Naive thymus-derived CD4-positive, alpha-beta T cell (primary cell): ENCODE measurements at places on chromosomes 16 and 17. TPM values are rescaled to one million over a fixed set of nuclear protein-coding genes. Genes with fewer than 3 reads are reported as not detected.

CPNE7 gene
- total RNA-seq: not detected

ZDHHC1 gene
- not detected for total RNA-seq

LDHD gene
- total RNA-seq: 0.73 TPM

DNA sequence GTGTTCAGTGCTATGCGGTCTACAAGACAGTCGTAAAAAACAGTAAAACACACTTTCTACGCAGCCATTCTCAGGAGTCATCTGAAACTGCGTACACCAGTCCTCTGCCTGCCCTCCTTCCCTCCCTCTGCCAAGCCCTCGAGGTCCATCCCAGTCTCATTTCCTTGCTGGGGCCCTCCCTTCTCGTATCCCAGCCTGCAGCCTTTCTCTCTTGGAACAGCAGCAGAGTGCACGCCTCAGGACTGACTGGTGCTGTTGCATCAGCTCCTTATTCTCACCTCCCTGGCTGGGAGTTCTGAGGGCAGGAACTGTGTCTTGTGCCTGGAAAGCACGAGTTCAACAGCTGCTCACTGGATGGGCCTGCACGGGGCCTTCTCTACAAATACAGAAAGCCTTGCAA lies 12.5 kb downstream of the FAHD1 start:
- H3K4me3 ChIP-seq: no peak overlapping the region
- no peak overlapping the region for H3K27ac ChIP-seq
- no peak for DNase-seq
- no peaks in the 10 kb centered on the region for H3K4me1 ChIP-seq
- no peaks in the 10 kb centered on the region for H3K36me3 ChIP-seq

- H3K36me3 ChIP-seq: no peaks in the 10 kb centered on the region
- no peak overlapping the region for H3K4me3 ChIP-seq
- DNase-seq: no peak
- no peak overlapping the region for H3K27ac ChIP-seq
Measured at GRCh38 chr17:80512233-80512632, 32.4 kb upstream of the RPTOR start.

DNA sequence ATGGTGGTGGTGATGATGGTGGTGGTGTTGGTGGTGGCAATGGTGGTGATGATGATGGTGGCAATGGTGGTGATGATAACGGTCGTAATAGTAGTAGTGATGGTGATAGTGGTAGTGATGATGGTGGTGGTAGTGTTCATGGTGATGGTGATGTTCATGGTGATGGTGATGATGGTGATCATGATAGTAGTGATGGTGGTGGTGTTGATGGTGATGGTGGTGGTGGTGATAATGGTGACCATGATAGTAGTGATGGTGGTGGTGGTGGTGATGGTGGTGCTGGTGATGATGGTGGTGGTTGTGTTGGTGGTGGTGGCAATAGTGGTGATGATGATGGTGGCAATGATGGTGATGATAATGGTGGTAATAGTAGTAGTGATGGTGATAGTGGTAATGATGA lies 68.0 kb downstream of the SOX9 start:
- H3K4me3 ChIP-seq: no peak overlapping the region
- no peak overlapping the region for H3K27ac ChIP-seq
- H3K36me3 ChIP-seq: no peaks in the 10 kb centered on the region
- no peaks in the 10 kb centered on the region for H3K27me3 ChIP-seq
- no peak for DNase-seq

DNA sequence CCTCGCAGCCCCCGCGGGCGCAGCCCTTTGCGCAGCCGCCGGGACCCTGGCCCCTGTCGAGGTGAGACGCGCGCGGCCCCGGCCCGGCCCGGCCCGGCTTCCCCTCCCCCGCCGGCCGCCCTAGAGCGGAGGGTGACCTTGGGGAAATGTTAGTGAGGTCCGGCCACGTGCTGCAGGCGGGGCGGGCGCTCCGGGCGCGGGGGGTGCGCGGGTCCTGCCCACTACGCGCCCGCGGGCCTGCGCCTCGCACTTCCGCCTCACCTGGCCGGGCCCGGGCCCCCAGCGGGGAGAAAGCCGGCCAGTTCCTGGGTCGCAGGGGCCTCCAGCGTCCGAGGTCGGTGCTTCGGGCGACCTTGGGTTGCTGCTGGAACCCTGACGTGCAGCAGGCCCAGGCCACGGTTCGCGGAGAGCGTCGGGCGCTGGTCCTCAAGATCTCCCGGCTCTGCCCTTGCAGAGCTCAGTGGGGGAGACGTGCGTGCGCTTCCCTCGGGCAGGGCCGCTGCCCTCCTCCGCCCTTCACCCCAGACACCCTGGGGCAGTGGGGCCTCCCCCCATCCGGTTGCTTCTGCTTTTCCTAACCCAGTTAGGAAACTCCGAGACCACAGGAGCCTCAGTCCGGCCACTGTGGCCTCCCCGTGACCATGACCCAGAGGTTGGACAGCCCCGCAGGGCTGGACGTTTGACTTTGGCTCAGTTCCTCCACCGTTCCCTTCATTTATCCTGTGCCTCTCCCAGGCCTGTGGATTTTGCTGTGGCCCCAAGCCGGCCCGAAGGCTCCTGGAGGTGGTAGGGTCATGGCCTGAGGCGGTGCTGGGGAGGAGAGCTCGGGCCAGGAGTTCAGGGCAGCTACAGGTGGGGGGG lies 791 bp downstream of the MCRIP2 start:
- DNase-seq: no peak
- H3K27ac ChIP-seq: peak overlapping the region; percentile 66
- H3K4me3 ChIP-seq: peak overlapping the region; percentile 59

DNA sequence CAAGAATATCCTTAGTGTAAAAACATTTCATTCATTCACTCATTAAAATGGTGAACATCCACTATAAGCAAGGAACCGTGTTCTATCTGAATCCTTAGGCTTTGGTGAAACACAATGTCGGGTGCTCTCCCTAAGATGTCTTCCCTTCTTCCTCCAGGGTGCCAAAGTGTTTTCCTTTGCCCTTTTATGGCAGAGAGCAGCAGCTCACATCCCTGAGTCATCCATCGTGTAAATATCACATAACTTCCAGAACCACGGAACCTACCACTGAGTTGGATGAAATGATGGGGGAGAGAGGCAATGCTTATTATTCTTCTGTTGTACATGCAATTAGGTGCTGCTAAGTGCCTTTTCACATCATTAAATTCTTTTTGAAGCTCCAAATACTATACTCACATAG lies 50.2 kb downstream of the DNAH3 start:
- H3K27ac ChIP-seq: no peak overlapping the region
- H3K4me3 ChIP-seq: no peak overlapping the region
- no peaks in the 10 kb centered on the region for H3K4me1 ChIP-seq
- no peaks in the 10 kb centered on the region for H3K27me3 ChIP-seq
- DNase-seq: no peak
- no peaks in the 10 kb centered on the region for H3K36me3 ChIP-seq

- no peaks in the 10 kb centered on the region for H3K36me3 ChIP-seq
- no peaks in the 10 kb centered on the region for H3K4me1 ChIP-seq
- H3K27me3 ChIP-seq: no peaks in the 10 kb centered on the region
- H3K4me3 ChIP-seq: no peak overlapping the region
- H3K27ac ChIP-seq: no peak overlapping the region
Measured at GRCh38 chr16:73124097-73124652, 76.2 kb upstream of the ZFHX3 start.

DNA sequence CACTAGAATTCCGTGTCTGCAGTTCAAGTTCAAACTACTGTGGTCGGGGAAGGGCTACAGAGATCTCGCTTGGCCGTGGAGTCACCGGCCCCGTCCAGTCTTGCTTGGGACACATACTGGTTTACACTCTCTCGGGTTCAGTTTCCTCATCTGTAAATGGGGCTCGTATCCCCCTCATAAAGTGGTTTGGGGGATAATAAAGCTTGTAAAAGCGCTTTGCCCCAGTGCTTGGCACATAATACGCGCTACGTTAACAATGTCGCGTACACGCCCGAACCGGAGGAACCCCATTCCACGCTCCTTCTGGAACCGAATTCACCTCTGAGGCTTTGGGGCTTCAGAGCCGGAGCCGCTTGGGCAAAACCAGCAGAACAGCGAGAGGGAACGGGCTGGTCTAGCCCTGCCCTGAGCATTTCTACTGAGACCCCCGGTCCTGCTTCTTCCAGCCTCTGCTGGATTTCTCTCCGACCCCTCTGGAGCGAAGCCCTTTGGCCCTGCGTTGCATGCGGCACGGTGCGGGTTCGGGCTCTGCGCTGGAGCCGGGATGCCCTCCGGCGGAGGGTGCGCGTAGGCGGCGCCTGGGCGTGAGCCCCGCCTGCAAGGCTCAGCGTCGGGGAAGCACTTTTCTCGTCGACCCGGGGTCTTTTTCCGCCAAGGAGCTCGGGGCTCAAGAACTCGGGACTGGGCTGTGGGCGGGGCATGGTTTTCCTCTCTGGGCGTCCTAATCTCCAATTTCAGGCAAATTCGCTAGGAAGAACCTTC lies 26.1 kb upstream of the HOXB13 start:
- no peaks in the 10 kb centered on the region for H3K36me3 ChIP-seq
- peaks cover 24% of the 10 kb centered on the region for H3K27me3 ChIP-seq
- no peak overlapping the region for H3K4me3 ChIP-seq
- peaks cover 5% of the 10 kb centered on the region for H3K4me1 ChIP-seq

SMARCD2 gene
- 109 TPM for total RNA-seq

DNA sequence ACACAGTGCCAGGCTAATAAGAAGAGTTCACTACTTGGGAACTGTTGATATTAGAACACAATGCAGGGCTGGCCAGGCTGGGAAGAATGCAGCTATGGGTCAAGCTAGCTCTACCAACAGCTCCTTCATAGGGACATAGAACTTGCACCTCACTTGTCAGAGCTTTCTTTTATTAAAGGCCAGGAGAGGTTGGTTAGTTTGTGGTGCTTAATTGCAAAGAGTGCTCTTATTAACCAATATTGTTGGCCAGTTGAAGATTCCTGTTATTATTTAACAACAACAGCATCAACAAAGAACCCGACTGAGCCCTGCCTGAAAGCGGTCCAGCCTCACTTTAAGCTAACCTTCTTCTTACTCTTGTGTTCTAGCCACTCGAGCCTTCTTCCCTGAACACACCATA lies 43.4 kb upstream of the ANKFN1 start:
- no peaks in the 10 kb centered on the region for H3K36me3 ChIP-seq
- no peaks in the 10 kb centered on the region for H3K27me3 ChIP-seq
- DNase-seq: no peak
- no peak overlapping the region for H3K4me3 ChIP-seq

GRCh38 chr17:76940738-76941350 lies 72.6 kb downstream of the MGAT5B start:
- no peak for DNase-seq
- H3K36me3 ChIP-seq: no peaks in the 10 kb centered on the region
- no peaks in the 10 kb centered on the region for H3K4me1 ChIP-seq

- H3K36me3 ChIP-seq: no peaks in the 10 kb centered on the region
- no peaks in the 10 kb centered on the region for H3K4me1 ChIP-seq
- H3K27me3 ChIP-seq: peaks cover 2% of the 10 kb centered on the region
- no peak for DNase-seq
Measured at GRCh38 chr16:58475091-58475619, 24.8 kb upstream of the NDRG4 start.

DNA sequence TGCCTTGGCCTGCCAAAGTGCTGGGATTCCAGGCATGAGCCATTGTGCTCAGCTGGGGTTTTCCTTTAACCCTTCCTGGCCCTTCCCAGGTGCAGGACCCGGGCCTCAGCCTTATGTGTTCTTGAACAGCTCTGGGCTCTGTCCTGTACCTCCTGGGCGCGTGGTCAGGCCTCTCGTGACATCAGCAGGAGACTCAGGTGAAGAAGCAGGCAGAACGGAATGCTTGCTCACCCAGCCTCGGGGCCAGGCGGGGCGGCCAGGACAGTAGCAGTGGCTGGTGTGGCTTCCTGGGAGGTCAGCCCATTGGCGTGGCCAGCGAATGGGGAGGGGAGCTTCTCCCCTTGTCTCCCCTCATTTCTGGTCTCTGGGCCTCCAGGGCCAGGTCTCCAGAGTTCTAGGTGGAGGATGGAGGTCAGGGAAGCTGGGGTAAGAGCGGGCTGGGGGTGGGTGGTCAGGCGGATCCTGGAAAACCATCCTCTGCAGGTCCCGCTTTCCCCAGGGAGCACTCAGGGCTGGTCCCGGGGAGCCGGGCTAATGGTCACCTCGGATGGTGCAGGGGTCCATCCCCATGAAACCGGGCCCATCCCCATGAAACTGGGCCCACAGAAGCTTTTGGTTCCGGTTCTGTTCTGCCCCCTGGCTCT lies 281.5 kb downstream of the SEC14L1 start:
- no peak overlapping the region for H3K4me3 ChIP-seq
- peak overlapping the region; percentile 51 for H3K27ac ChIP-seq
- H3K4me1 ChIP-seq: peaks cover 59% of the 10 kb centered on the region
- H3K27me3 ChIP-seq: no peaks in the 10 kb centered on the region
- DNase-seq: no peak

SLC52A1 gene
- total RNA-seq: 0.41 and 0.44 TPM in 2 replicates

DNA sequence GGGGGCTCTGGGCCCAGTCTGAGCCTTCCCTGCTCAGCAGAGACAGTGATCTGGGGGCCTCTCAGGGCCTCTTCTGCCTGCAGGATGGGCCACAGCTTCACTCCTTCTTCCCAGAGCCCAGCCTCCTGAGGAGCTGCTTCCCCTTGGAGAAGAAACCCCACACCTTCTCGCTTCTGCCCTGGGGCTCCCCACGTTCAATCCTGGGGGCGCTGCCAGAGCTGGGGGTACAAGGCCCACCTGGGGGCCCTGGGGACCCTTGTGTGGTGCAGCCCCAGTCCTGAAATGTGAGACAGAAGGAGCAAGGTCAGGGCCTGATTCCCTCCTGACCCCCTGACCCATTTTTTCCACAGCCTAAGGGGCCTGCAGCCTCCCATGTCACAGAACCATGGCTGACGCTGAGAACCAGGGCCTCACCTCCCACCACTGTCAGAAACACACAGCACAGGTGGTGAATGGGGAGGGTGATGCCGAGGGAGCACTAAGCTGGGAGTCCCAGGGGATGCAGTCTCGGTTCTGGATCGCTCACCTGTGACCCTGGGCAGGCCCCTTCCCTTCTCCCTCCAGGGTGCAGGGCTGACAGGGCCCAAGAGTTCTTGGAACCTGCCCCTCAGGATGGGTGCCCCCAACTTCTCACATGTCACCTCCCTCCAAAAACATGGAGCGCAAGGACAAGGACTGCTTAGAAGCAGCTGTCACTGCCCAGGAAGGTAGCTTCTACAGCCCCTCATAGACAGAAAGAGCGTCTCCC lies 21.6 kb upstream of the MPO start:
- H3K27ac ChIP-seq: no peak overlapping the region
- no peaks in the 10 kb centered on the region for H3K4me1 ChIP-seq
- no peak overlapping the region for H3K4me3 ChIP-seq
- H3K36me3 ChIP-seq: no peaks in the 10 kb centered on the region
- no peaks in the 10 kb centered on the region for H3K27me3 ChIP-seq

C16orf96 gene
- 0.65 TPM for total RNA-seq

GRCh38 chr16:75929046-75929445 lies 202.8 kb upstream of the CPHXL start:
- no peak overlapping the region for H3K4me3 ChIP-seq
- H3K27ac ChIP-seq: no peak overlapping the region
- H3K4me1 ChIP-seq: no peaks in the 10 kb centered on the region
- H3K27me3 ChIP-seq: no peaks in the 10 kb centered on the region

- H3K4me3 ChIP-seq: no peak overlapping the region
- DNase-seq: no peak
- H3K4me1 ChIP-seq: no peaks in the 10 kb centered on the region
Measured at GRCh38 chr17:17445925-17446665, 30.7 kb upstream of the MED9 start.

- peaks cover 21% of the 10 kb centered on the region for H3K4me1 ChIP-seq
- H3K36me3 ChIP-seq: no peaks in the 10 kb centered on the region
- DNase-seq: no peak
Measured at GRCh38 chr16:12530302-12530701, 273.4 kb downstream of the CPPED1 start.

GRCh38 chr17:18166894-18167293 lies 16.7 kb upstream of the ALKBH5 start:
- H3K27me3 ChIP-seq: no peaks in the 10 kb centered on the region
- H3K27ac ChIP-seq: no peak overlapping the region
- DNase-seq: no peak
- H3K4me1 ChIP-seq: no peaks in the 10 kb centered on the region
- H3K4me3 ChIP-seq: no peak overlapping the region

TBC1D3 gene
- not detected for total RNA-seq
